Gastrocnemius medialis (tissue), 4 donors: ENCODE measurements at places on chromosomes 6 and 20. TPM values are rescaled to one million over a fixed set of nuclear protein-coding genes. Genes with fewer than 3 reads are reported as not detected.

GJA1 gene
- 10.8 TPM for total RNA-seq

ANGPT4 gene
- total RNA-seq: not detected

HCRTR2 gene
- not detected for total RNA-seq

SNAP25 gene
- not detected for total RNA-seq

TSPO2 gene
- total RNA-seq: not detected

CDH4 gene
- total RNA-seq: 0.61 TPM

ASIP gene
- total RNA-seq: not detected

ARMH2 gene
- not detected for total RNA-seq

PLCB4 gene
- total RNA-seq: 3.9 TPM

DNA sequence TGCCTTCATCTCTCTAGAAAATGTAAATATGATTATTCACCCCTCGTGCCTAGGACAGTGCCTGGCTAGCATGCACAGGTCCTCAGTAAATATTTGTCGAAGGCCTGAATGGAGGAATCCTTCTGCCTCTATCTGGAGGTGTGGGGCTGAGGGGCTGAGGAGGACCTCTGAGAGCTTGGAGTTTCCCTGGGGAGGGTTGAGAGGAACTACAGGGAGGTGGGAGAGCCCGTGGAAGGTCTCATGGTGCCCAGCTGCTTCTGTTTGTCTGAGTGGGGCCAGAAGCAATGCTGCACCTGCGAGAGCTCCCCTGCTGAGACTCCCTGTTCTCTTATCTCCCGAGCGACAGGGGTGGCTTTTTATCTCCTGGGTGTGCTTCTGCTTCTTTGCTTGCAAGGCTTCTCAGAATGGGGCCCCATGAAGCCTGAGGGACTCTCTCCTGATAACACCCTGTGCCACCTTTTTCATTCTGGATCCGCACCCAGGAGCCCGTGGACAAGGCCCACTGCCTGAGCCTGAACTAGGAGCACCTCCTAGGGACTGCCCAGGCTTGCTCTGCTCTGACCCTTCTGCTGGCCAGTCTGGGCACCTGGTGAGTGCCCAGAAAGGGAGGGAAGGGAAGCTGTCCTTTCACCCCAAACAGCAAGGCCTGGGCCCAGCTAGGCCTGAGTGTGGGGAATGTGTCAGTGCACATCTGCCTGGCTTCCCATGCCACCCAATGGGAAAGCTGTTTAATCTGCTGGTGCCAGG, 2.4 kb downstream of the SLC29A1 start:
- no peak for DNase-seq

- no peak for DNase-seq
Observed at GRCh38 chr6:7425808-7426190, 36.2 kb downstream of the RIOK1 start.

DNA sequence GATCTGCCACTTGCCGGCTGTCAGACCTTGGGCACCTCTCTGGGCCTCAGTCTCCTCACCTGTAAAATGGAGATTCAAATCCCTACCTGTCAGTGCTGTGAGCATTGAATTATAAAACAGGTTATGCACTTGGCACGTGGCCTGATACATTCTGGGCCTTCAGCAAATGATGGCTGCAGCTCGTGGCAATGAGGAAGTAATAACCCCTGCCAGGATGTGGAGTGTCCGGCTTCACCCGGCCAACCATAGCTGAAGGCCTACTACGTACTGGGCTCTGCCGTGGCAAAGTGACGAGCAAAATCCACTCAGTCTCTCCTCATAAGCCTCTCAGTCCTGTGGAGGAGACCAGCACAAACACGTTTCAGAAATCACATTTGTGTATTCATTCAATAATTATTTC, 10.9 kb upstream of the VSTM2L start:
- DNase-seq: no peak

DNA sequence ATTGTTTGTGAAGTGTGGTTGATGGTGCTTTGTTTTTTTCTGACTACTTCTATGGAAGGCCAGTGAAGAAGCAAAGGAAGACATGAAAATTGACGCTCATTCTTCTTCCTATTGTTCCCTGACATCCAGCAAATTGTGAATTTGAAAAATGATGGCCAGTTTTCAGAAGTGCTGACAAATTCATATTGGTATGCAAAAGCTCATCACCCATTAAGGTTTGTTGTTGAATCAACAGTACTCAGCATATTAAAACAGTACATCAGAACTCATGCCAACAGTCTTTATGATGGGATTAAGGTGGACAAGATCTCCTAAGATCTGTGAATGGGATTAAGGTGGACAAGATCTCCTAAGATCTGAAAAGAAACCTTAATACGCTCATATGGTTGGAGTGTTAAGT, 1.0 kb upstream of the MTG2 start:
- DNase-seq: no peak

DNA sequence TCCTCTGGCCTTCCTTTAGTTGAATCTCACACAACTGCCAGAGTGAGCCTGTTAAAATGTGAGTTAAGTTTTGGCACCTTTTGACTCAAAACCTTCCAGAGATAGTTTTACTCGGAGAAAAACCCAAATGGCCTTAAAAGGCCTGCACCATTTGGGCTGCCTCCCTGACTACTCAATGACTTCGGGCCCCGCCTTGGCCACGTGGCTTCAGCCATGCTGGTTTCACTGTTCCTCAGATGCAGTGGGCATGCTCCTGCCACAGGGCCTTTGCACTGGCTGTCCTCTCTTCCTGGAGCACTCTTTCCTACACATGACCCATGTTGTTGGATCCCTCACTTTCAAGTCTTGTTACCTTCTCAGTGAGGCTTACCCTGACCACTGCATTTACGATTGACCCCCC, 18.3 kb downstream of the VEGFA start:
- no peak for DNase-seq

- DNase-seq: no peak
Observed at GRCh38 chr6:118012944-118013343, 105.9 kb downstream of the SLC35F1 start.

- DNase-seq: no peak
Observed at GRCh38 chr6:40135491-40136072, 201.3 kb upstream of the MOCS1 start.

GRCh38 chr20:19621072-19621471, 137.0 kb upstream of the RIN2 start:
- DNase-seq: no peak

GRCh38 chr6:4220558-4220957, 85.2 kb upstream of the ECI2 start:
- DNase-seq: no peak

GRCh38 chr6:14951704-14952103, 294.2 kb upstream of the JARID2 start:
- DNase-seq: no peak

DNA sequence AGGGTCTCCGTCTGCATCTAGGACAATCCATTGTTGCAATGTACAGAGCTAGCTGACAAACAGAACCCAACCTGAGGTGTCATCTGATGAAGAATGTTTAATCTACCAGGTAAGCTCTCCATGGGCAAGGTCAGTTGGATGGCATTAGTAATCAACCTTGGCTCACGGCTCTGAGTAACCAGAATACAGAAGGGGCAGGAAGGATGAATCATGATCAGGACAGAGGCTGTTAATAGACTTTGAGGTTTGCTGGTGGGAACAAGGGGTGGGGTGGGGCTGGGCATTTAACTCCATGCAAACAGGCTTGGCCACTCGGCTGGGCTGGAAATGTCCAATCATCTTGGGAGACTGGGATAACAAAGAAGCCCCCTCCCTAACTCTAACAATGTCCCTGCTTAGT, 77.1 kb upstream of the MRPS10 start:
- no peak for DNase-seq

- no peak for DNase-seq
Observed at GRCh38 chr20:61328911-61329558, 77.0 kb downstream of the CDH4 start.

DNA sequence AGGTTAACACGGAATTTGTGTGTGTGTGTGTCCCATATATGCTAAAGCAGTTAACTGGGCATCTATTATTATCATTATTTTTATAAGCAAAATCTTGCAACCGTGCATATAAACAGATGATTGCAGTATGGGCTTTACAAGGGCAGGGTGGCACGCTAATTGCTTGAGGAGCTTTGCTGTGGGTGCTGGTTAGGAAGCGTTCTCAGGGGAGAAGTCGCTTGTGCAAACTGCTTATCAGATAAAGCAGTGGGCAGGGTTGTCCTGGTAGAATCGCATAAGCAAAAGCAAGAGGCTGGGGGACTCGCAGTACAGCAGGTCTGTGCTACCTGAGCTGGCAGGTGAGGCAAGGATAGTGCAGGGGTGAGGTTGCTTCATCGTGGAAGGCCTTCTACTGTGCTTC, 9.7 kb upstream of the CCN6 start:
- no peak for DNase-seq
